Daoy (cell line): ENCODE measurements at places on chromosomes 2 and 18. TPM values are rescaled to one million over a fixed set of nuclear protein-coding genes. Genes with fewer than 3 reads are reported as not detected.
A peak's percentile ranks its signal among the peaks of the same experiment; 100 is the strongest.

DNA sequence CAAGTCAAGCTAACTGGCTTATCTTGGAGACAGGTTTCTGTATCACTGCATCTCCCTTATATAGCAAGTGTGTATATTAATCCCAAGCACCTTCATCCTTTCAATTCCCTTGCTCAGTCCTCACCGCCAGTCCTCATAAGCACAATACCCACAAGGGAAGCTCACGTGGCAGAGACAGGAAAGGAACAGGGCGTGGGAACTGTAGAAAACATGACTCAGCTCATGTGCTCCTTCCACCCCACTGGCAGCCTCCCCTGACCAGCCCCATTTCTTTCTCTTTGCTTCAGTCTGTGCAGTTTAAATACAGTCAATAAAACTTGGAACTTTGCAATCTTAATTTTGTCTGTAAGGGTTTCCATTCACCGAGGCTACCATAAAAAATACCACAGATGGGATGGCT lies 36.5 kb upstream of the CDH19 start:
- no peak for DNase-seq

TUBB6 gene
- total RNA-seq = 231 and 254 TPM in 2 replicates

- DNase-seq = no peak
These were observed 110.2 kb downstream of the OLA1 start for GRCh38 chr2:174138161-174138560.

GRCh38 chr18:31557446-31557845 lies 34.2 kb upstream of the TTR start:
- DNase-seq = no peak

- peak; percentile 81 for DNase-seq
These were observed 84.1 kb upstream of the POMC start for GRCh38 chr2:25252291-25253152.

GLI2 gene
- 4.2 and 45.6 TPM in 2 replicates for total RNA-seq

TMEFF2 gene
- total RNA-seq = 0.12 TPM in 1 of 2 replicates, not detected in the other

ANO7 gene
- 0.69 TPM in 1 of 2 replicates, not detected in the other for total RNA-seq

DNA sequence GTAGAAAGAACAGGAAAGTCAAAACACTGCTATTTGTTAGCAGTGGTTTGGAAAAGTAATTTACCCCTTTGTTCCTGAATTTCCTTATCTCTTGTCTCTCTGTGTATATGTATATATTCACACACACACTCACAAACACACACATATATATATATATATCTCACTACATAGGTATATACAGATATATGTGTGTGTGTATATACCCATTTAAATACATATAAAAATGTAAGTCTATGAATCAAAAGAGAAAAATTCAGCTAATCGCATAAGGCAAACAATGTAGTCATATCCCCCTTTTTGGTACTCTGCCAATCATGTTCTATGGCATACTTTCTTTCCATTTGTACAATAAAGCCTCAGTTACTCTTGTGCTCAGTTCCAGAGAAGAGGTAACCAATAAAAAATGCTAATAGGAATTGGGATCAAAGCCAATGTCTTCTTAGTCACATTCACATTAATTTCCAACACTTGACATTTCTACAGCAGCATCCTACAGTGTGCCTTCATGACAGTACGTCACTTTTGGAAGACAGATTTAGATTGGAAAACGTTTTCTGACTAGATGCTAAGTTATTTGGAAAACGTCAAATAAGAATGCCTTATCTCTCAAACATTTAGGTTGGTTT lies 94.6 kb downstream of the MC4R start:
- peak; percentile 24 for DNase-seq

DNA sequence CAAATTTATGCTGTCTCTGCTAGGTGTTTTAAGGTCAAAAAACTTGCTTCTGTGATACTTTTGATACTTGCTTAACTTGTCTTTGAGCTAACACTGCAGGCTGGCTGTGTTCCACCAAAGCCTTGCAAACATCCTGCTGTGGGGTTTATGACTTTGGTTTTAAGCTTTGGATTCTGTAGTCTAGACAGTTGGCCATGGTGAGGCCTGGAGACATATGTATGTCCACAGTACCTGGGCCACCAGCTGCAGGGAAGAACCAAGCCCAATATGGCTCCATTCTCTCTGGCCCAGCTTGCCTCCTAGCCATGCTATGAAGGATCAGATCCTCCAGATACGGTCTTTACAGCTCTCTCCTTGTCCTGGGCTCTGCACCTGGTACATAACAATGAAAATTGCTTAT lies 113.9 kb downstream of the INO80D start:
- no peak for DNase-seq

GRCh38 chr2:177346192-177346591 lies 46.4 kb upstream of the AGPS start:
- DNase-seq = no peak

- DNase-seq = no peak
These were observed 53.8 kb downstream of the KCNG2 start for GRCh38 chr18:79851489-79851888.

GRCh38 chr2:229591611-229592010 lies 122.7 kb downstream of the DNER start:
- DNase-seq = no peak

- no peak for DNase-seq
These were observed 17.1 kb upstream of the HNMT start for GRCh38 chr2:137947032-137947727.

DNA sequence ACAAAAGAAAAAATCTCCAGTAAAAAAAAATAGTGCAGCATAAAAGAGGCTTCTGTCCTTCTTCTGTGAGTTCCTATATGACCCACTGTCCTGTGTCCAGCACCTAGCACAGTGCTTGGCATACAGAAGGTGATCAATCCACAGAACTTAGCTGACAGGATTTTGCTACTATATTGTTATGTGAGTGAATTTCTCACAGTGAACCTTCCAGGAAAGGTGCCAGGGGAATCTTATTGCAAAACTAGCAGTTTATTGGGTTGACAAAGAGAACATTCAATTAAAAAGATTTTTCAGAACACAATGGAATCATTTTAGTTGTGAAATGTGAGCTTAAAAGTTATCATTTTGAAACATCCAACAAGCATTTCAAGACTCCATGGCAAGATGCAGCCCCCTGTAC lies 12.4 kb upstream of the TRIB2 start:
- no peak for DNase-seq

DNA sequence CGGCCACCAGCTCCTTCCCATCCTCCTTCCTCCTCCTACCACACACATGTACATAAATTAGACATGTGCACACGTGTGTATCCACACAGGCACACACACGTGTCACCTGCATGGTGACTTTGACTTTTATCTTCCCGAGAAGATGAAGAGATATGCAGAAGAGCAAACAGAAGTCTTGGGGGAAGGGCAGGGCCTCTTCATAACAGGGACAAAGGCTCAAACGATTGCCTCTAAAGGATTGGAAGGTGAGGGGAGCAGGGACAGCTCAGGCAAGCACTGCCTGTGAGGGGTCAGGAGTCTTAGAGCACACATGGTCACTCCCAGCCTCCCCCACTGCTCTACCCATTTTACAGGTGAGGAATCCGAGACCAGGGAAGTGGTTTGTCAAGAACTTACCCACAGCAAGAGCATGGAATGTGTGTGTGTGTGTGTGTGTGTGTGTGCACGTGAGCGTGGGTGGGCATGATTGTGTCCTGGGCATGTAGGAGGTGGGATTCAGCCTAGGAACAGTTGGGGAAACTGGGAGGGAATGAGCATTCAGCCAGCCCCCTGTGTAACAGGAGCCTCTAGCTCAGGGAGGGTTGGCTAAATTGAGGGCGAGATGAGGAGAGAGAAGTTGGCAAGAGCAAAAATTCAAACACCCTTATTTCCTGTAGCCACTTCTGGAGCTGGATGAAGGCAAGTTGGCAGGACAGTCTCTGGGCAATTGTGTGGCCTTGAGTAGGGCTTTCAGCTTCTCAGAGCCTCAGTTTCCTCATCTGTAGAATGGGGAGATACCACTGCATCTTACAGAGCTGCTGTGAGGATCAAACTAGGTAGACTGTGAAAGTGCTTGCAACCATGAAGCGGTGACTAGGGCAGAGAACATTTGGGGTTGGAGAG lies 24.2 kb downstream of the CIB4 start:
- DNase-seq = no peak

- DNase-seq = no peak
These were observed 12.8 kb upstream of the ONECUT2 start for GRCh38 chr18:57422313-57422872.

DNA sequence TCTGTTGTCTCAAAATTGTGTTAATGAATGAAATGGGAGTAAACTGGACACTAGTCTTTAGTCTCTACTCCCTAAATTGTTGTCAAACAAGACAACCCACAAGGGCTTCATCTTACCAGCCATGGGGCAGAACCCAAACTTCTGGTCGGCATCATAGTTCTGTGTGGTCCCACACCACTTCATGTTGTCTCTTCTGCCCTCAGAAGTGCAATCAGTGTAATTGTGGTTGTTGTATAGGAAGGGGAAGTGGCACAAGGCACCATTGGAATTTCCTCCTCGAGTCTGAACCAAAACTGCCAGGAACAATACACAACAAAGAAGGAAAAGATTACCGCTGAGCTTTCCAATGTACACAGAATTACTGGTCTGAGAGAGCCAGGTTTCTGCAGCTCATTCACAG lies 12.6 kb downstream of the FN1 start:
- no peak for DNase-seq

- peak; percentile 70 for DNase-seq
These were observed 120.4 kb downstream of the RNF144A start for GRCh38 chr2:7037340-7038333.
